ENCODE measurements at places on chromosomes 11 and 22.

DNA sequence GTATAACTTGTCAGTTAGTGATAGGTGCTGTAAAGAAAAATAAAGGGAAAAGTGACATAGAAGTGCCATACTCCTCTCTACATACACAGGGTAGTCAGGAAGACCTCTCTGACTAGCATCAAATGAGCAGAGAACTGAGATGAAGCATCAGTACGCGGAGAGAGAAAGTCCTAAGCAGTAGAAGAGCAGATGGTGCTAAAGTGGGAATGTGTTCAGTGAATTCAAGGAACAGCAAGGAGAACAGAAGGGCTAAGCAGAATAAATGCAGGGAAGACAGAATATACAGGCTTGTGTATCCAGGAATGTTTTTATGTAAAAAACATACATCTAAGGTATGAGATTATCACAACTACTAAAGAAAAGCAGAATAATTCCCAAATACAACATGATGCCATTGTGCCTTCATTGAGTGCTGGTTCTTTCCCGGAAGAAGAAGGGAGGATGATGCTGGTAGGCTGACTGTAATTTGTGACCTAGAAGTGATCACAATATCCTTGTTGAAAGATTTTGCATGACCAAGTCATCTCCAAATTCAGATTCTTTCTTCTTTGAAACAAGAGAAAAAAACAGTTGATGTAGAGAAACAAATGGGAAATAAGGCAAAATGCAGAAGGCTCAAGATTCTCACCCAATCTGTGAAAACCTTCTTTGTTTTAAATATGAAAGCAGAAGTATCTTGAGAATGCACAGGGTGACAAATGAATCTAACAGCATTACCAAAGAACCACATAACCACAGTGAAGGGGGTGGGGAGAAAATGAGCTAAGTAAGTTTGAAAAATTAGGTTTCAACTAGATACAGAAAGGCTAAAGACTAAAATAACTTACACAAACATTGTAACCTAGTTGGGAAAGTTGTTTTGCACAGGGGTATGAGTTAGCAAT, 20.5 kb downstream of the MRE11 start:
- no peak for DNase-seq

DNA sequence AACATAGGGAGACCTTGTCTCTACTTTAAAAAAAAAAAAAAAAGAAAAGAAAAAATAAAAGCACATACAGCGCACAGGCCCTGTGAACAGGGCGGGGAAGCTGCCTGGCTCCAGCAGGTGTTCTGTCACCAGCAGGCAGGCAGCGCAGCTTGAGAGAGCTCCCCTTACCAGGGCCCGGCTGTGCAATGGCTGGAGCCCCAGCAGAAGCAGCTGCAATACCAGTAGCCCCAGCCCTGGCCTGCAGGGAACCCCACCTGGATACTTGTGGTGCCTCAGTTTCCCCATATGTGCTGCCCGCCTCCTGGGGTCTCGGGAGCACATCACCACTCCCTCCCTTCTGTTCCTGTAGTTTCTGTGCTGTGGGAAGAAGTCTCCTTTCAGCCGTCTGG, 12.3 kb downstream of the TSPAN32 start:
- DNase-seq = no peak

GRCh38 chr11:68142028-68142412, 20.8 kb upstream of the CHKA start:
- DNase-seq = no peak

- DNase-seq = no peak
Measured at GRCh38 chr22:17930455-17931313, 93.7 kb downstream of the MICAL3 start.

DNA sequence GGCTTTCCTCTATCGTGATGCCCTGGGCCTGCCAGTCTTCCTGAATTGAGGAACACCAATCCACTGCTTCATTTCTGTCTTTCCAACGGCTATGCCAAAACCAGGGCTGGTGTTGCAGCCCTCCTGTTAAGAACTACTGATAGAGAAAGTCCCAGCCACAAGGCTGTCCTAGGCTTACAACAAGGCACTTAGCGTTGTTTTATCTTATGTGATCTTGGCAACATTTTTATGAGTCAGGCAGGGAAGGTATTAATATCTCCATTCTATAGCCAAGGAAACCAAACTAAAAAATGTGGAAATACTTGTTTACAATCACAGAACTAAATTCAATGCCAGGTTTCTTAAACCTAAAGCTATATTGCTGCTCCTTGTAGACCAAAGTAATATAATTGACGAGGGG, 89.9 kb upstream of the AMOTL1 start:
- no peak for DNase-seq

DNA sequence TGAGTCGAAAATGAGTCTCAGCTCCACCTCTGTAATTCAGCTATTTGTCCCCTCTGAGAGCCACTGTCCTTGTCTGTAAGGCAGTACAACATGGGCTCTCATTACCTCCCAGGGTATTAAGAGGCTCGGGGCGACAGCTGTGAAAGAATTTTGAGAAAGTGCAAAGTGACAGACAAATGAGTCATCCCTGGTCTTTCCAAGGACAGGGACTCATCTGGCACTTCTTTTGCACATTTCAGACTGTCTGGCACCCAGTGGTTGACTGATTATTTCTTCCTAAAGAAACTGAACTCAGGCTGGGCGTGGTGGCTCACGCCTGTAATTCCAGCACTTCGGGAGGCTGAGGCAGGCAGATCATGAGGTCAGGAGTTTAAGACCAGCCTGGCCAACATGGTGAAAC, 62.1 kb upstream of the ARFGAP3 start:
- no peak for DNase-seq

- DNase-seq = no peak
Measured at GRCh38 chr11:72072348-72072747, 8.0 kb downstream of the NUMA1 start.

DNA sequence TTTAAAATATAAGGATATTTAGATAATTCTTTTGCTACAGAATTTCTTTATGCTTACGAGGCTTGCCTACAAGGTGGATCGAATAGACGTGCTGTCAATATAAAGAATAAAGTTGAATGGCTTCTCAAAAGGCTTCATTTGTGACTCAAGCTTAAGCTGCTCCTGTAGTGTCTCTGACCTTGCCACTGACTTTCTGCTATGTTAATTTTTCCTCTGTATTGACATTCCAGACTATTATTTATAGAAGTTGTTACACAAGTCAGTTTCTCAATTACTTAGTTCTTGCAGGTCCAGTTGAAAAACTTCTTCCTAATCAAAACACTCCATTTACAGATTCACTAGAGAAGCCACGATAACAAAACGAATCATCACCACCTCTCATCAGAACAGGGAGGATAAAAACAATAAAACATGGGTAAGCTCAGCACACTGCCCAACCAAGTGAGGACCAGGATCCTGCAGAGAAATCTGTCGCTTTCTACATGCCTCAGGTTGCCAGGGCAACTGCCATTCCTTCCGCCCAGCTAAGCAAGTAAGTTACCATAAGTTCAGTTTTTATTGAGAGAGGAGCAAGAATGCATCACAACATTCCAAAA, 39.0 kb upstream of the CHKA start:
- no peak for DNase-seq

GRCh38 chr11:84581083-84581482, 1046.1 kb downstream of the DLG2 start:
- no peak for DNase-seq

- no peak for DNase-seq
Measured at GRCh38 chr11:81459766-81460306, 1273.8 kb downstream of the FAM181B start.

- DNase-seq = no peak
Measured at GRCh38 chr11:2550606-2550970, 105.8 kb downstream of the KCNQ1 start.

DNA sequence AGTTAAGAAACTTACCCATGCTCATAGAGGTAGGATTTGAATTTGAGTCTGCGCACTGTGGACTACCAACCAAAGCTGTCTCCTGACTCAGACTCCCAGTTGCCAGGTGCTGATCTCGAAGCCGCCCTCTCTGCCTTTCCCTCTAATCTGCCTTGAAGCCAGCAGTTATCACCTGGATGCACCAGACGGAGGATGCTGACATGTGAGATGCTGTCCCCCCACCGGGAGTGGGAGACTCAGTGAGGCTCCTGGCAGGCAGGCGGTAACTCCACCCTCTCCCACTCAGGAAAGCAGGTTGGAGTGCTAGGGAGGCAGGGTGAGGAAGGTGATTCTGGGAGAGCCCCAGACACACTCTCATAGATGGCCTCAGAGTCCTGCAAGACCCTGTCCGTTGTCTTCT, 40.4 kb downstream of the KIAA1671 start:
- no peak for DNase-seq

DNA sequence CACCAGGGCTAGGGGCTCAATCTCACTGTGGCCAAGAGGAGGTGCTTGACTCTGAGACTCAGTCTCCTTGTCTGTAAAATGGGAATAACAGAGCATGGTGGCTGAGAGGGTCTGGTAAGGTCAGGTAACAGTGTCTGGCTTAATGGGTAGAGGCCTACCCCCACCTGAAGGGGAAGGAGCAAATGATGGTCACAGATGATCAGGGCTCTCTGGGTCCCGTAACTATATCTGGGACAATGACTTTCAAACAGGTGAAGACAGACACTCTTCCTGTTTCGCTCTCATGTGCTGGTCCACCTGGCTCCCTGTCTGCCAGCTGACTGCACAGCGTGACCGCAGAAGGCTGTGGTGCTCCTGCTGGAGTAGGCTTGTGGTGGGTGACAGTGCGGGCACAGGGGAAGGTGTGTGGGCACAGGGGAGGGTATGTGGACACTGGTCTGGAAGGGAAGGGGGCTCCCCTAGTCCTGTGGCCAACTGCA, 4.0 kb downstream of the A4GALT start:
- no peak for DNase-seq

- no peak for DNase-seq
Measured at GRCh38 chr11:74347381-74347780, 35.9 kb upstream of the P4HA3 start.

DNA sequence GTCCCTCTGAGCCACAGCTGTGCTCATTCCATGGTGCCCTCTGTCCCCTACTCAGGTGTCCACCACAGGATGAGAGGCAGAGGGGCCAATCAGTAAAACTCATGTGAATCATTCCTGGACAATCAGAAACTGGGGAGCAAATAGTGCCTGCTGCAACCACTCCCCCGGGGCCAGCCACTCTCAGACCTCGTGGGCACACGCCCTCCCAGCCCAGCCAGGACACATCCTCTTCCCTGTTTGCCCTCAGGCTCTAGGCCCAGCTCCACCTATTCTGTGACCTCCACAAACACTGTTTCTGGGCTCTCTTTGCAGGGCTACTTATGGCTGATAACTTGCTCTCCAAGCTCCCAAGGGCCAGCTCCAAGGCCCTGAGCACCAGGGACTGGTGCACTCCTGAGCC, 14.0 kb upstream of the KCTD14 start:
- no peak for DNase-seq

DNA sequence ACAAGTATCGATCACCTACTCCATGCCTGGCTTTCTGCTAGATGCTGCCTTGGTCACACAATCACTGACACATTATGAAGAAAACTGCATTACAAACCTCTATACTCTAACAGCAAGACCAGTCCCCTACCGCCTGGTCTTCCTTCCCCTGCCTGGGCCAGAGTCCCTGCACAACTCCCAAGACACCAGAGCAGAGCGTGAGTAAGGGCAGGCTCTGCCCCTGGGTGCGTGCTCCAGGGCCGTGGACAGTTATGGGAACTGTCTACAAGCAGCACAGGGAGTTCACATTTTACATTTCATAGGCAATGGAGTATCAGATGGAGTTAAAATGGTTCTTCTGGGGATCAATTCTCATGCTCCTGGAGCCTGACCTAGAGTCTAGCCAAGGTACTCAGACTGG, 6.5 kb downstream of the FZD4 start:
- DNase-seq = no peak

DNA sequence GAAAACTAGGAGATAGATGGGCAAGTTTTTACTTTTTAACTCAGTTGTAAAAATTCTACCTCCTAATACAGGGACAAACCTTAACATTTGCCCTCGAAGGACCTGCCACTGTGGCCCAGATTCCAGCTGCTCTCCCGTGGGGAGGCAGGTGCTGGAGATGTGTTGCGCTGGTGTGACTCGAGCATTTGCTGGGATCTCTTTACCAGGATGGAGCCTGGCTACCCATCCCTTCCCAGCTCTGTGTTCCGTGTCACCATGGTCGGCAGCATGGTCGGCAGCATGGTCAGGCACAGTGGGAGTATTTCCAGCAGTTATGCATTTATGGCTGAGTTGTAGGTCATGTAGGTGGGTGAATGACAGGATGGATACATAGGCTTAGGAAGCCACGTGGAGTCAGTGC, 41.1 kb downstream of the OTOG start:
- DNase-seq = no peak

- DNase-seq = no peak
Measured at GRCh38 chr11:119107538-119108145, 498 bp downstream of the C2CD2L start.

- no peak for DNase-seq
Measured at GRCh38 chr11:122804161-122804560, 34.1 kb upstream of the CRTAM start.

- no peak for DNase-seq
Measured at GRCh38 chr11:24762076-24762475, 265.2 kb downstream of the LUZP2 start.

DNA sequence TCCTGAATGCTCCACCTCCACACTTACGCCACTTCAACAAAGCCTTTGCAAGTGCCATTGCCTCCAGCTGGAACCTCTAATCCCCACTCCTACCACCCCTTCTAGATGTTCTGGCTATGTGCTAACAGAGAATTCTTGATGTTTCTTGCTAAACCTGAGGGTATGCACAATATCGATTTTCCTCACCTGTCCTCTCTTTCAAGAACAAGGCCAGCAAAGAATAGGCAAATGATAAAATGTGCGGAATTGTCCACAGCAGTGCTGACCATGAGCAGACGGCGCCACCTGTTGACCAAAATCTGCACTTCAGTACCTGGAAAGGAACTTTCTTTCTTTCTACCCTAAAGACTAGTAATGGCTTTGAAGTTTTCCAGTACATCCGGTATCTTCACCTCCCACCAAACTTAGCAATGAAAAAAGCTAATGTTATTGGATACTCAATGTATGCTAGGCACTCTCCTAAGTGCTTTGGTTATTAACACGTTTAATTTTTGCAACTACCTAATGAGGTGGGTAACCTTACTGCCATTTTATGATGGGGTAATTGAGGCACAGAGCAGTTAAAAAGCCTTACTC, 3.4 kb downstream of the TIMM10 start:
- DNase-seq = peak; percentile 50

DNA sequence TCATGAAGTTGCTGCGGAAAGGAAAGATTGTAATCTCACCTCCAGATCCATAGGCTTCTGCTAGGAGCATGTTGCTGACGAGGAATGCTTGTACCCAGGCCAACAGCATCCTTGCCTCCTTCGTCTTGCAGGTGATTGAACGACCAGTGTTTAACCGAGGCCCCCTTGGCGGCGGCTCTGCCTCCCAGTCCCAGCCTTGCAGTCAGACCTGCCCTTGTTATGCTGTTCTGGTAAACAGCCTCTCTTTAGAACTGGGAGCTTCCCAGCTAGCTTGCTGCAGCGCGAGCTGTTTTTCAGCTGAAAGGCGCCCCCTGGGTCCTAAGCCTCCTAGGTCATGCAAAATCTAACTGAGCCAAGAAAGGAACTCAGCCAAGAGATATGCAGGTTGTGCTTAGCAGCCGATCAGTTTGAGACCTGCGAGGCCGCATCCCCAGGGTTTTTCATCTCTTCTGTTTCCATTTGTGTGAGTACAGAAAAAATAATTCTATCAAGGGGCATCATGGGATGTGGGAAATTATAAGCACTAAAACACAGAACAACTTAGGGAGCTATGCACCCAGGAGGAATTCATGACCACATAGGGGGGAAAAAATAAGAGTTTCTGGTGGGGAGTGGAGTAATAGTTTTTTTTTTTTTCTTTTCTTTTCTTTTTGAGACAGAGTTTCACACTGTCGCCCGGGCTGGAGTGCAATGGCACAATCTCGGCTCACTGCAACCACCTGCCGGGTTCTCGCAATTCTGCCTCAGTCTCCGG, at the start of gene PIK3IP1:
Gene PIK3IP1 (minus strand): TSS at position 253 of the 754 bp plus-strand sequence. CDS start 144 bp downstream, at position 109.
- peak; percentile 75 for DNase-seq

- no peak for DNase-seq
Measured at GRCh38 chr11:5547982-5548381, 358 bp downstream of the OR52H1 start.
